RPMI7951 (cell line): ENCODE measurements at places on chromosomes 16 and 17. TPM values are rescaled to one million over a fixed set of nuclear protein-coding genes. Genes with fewer than 3 reads are reported as not detected.

ANKS3 gene
- total RNA-seq = 8.9 and 10.6 TPM in 2 replicates

CCL7 gene
- total RNA-seq = 0.68 TPM in 1 of 2 replicates, not detected in the other

RAB34 gene
- total RNA-seq = 176 and 202 TPM in 2 replicates

HS3ST2 gene
- total RNA-seq = not detected in 2 replicates

CACNA1H gene
- total RNA-seq = not detected in 2 replicates

GFAP gene
- total RNA-seq = 0.20 TPM in 1 of 2 replicates, not detected in the other

PIRT gene
- not detected in 2 replicates for total RNA-seq

RUNDC3A gene
- total RNA-seq = 0.12 TPM in 1 of 2 replicates, not detected in the other

NAGS gene
- total RNA-seq = 1.8 and 3.3 TPM in 2 replicates

CHST6 gene
- 0.96 and 1.3 TPM in 2 replicates for total RNA-seq

EPX gene
- total RNA-seq = not detected in 2 replicates
